ENCODE measurements at places on chromosomes 6 and 20.

DNA sequence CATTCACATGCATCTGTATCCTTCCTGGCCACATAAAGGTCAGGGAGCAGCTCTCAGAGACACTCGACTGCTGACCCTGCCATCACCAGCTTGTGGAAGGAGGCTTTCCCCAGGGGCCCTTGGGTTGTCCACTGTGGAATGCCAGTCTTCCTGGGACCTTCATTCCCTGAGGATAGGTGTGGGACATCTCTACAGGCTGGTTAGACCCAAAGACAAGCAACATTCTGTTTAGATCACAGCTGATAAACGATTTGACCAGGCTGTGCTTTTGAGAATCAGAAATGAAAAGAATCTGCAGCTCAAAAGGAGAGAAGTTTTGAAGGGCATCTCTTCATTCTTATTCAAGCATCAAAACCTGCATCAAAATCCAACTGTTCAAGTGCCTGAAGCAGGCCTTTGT, 18.2 kb upstream of the SH3BGRL2 start:
- DNase-seq: no peak

- no peak for DNase-seq
These were observed 96.6 kb upstream of the AKIRIN2 start for GRCh38 chr6:87798393-87799278.

GRCh38 chr20:55755861-55756260, 249.5 kb downstream of the CBLN4 start:
- DNase-seq: no peak

- DNase-seq: no peak
These were observed 7.9 kb downstream of the COL9A3 start for GRCh38 chr20:62824476-62825332.

GRCh38 chr6:43475516-43475915, 1.9 kb upstream of the TJAP1 start:
- no peak for DNase-seq

GRCh38 chr6:154161689-154162088, 122.6 kb downstream of the OPRM1 start:
- DNase-seq: no peak

DNA sequence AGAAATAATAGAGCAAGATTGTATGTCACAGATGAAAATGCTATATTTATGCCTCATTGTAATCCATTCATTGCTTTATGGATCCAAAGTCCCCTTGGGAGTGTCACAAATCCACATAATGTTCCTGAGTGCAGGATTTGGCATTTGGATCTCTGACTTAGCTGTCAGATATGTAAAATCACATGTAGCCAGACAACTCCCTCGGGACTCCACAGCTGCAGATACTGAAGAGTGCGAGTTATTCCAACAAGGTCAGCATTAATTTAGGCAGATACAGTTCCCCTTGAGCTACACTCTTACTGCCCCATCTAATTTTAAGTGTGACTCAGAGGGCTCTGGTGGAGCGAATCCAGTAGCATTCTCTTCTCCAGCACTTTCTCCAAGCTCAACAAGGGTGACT, 433.2 kb downstream of the CD83 start:
- no peak for DNase-seq

DNA sequence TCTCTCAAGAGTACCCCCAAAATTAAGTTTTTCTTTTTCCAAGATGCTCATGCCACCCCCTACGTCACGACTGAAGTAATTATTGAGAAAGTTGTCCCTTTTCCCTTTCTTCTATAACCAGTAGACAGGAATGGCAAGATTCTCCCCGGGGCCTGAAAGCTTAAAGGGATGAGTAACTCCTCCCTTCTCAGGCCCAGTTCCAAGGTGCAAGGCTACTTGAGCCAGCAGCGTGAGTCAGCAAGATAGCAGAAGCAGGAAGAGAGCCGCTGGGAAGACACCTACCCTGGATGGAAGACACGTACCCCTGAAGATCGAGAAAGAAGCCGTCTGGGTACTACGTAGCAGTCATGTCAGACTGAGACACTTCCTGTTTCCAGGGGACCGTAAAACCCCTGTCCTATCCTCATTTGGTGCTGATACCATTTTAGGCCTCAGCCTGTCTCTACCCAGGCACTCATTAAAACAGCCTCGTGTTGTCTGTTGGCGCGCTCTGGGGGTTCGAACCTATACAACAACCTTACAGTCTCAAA, 241.0 kb downstream of the ADGRG6 start:
- DNase-seq: no peak

GRCh38 chr20:34774449-34774848, 51.0 kb downstream of the NCOA6 start:
- no peak for DNase-seq

- DNase-seq: no peak
These were observed 247.1 kb upstream of the GRIK2 start for GRCh38 chr6:101146389-101146788.

- DNase-seq: no peak
These were observed 154.3 kb downstream of the BCAS1 start for GRCh38 chr20:53916173-53916512.

- no peak for DNase-seq
These were observed 514.0 kb upstream of the SOX4 start for GRCh38 chr6:21079468-21080048.

DNA sequence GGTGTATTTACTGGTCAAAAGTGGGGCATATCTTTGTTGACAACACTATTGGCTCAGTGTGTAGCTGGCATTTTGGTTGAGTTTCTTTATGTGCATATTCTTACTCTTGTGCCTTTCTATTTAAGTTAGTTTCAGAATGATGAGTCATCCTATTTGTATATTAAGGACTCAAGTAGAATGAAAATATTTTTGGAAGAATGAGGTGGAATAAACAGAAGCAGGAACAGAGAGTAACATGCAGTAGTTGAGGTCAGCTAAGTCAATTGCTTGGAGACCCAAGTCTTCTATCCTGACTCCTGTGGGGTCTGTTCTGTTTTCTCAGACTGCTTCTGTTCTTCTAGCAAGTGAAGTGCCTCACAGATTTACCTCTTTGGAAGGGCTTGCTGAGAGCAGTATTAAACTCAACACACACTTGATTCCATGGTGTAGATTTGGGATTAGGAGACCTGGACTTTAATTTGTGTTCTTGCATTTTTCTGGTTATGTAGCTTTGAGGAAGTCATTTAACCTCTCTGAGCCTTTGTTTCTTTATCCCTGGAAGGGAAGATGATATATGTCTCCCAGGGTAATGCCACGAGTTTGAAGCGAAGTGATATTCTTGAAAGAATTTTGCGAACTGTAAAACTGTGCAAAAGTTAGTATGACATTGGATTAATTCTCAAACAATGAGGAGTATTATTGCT, 324.3 kb downstream of the QKI start:
- DNase-seq: no peak

- no peak for DNase-seq
These were observed 191.6 kb upstream of the PRDM1 start for GRCh38 chr6:105894556-105894955.

GRCh38 chr6:115891111-115891669, 169.5 kb downstream of the FRK start:
- DNase-seq: no peak

DNA sequence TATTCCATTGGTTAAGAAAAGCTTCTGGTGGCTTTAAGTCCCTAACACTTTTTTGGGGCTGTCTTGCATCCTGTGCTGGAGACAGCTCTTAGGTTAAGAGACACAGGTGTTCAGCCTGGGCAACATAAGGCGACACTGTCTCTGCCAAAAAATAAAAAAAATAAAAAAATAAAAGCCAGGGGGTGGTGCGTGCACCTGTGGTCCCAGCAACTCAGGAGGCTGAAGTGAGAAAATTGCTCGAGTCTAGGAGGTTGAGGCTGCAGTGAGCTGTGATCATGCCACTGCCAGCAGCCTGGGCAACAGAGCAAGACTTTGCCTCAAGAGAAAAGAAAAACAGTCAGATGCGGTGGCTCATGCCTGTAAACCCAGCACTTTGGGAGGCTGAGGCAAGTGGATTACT, 55.6 kb upstream of the ZMYND8 start:
- no peak for DNase-seq
